ENCODE measurements at places on chromosomes 4 and X.

- DNase-seq, result no peak
These were observed 329.2 kb downstream of the ARHGAP10 start for GRCh38 chr4:148061141-148061481.

GRCh38 chr4:37648084-37648817 is 37.9 kb downstream of the RELL1 start:
- no peak for DNase-seq

- no peak for DNase-seq
These were observed 314 bp downstream of the P2RY8 start for GRCh38 chrX:1536712-1537030.

- no peak for DNase-seq
These were observed 58.2 kb upstream of the MAML3 start for GRCh38 chr4:140212194-140212593.

GRCh38 chrX:147680251-147680650 is 231.5 kb upstream of the FMR1 start:
- no peak for DNase-seq

GRCh38 chrX:9596837-9597236 is 132.0 kb downstream of the TBL1X start:
- no peak for DNase-seq

- no peak for DNase-seq
These were observed 582.4 kb downstream of the FAM133A start for GRCh38 chrX:94256396-94256795.

- DNase-seq, result no peak
These were observed 12.9 kb downstream of the TMEM184C start for GRCh38 chr4:147629783-147630730.

- no peak for DNase-seq
These were observed 50.4 kb downstream of the MGARP start for GRCh38 chr4:139229534-139230039.

GRCh38 chrX:18616688-18617406 is 55.1 kb downstream of the RS1 start:
- no peak for DNase-seq

GRCh38 chrX:113384628-113385027 is 544.0 kb upstream of the AMOT start:
- no peak for DNase-seq

DNA sequence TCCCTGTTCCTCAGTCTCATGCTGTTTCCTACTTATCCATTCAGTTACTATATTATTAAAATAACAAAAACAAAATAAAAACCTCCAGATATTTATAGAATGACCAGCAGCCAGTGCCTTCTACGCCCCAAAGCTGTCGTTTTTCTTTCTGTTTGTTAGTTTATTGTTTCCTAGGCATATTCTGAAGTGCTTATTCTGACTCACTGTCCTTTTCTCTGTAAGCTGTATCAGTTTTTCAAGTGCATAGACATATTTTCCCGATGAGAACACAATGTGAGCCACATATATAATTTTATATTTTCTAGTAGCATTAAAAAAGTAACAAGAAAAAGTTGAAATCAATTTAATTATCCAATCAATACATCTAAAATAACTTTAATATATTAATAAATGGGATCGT is 2158.6 kb upstream of the TENM3 start:
- DNase-seq, result no peak

DNA sequence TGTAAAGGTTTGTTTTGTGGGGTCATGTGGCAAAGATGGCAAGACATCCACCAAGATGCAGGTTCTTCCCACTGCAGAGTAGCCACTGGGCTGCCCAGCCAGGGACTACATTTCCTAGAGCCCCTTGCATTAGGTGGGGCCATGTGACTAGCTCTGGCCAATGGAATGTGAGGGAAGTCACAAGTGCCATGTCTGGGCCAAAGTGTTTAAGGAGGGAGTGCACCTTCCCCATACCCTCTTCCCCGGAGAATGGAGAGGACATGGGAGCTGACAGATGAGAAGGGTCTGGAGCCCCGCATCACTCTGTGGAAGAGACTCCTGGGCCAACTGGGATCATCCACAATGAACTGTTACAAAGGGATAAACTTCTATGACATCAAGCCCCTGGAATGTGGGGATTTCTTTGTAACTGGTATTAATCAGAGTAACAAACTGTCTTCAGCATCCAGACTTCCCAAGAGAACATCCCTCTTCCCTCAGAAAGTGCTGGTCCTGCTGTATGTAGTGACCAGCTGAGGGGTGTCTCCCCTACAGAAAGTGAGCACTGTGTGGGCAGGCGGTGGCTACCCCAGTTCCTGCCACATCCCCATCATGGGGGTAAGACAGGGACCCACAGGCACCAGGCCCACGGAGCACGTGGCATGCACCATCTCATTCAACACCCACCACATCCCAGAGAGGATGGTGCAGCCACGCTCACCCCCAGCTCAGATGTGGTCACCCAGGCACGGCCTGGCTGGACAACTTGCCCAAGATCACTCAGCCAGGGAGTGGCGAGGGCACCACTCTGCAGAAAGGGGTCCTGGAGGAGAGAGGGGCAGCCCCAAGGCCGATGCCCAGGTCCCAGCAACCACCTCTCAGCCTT is 10.9 kb downstream of the PPP2R2C start:
- DNase-seq, result no peak

- no peak for DNase-seq
These were observed 1257.8 kb downstream of the RPA4 start for GRCh38 chrX:98141466-98141865.

DNA sequence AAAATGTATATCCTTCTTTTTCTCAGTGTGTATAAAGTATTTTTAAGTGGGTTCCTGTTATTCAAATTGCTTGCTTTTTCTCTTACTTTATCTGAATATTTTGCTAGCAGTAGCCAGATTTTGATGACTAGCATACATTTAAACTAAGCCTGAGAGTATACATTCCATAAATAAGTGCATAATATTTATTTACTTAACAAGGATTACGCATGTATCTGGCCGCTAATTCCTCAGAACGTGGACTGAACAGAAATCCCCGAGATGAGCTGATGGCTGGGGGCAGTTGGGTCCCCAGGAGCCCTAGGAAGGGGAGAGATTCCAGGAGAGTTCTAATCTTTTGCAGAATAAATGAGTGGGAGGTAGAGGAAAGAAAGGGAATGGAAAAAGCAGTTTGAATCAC is 91.0 kb downstream of the PHOX2B start:
- no peak for DNase-seq

GRCh38 chr4:1608821-1609500 is 75.2 kb downstream of the FAM53A start:
- DNase-seq, result no peak

Measured in NCI-H2107 (cell line).